Stimulated activated naive CD4-positive, alpha-beta T cell treated with Interleukin-2 at 50 U/mL for 16 hours (primary cell): ENCODE measurements at places on chromosomes 12 and 14.
A peak's percentile ranks its signal among the peaks of the same experiment; 100 is the strongest.

GRCh38 chr12:94460616-94460959 is 921 bp upstream of the CEP83 start:
- DNase-seq = no peak

DNA sequence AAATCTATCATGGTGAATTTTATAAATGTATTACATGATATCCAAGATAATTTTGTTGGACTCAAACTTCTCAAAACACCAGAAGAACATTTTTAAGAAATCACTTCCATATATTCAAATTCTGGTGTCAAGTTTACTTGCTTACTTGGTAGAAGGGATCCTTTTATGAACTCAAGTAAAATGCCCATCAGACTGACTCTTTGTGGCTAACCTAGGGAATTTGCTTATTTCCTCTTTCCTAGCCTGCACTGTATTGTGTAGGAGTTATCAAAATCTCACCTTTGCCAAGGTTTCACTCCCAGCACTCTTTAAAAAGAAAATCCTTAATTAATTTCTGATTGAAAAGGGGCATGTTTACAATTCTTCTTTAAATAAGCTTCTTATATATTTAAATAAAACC is 196.5 kb downstream of the DUSP6 start:
- no peak for DNase-seq

DNA sequence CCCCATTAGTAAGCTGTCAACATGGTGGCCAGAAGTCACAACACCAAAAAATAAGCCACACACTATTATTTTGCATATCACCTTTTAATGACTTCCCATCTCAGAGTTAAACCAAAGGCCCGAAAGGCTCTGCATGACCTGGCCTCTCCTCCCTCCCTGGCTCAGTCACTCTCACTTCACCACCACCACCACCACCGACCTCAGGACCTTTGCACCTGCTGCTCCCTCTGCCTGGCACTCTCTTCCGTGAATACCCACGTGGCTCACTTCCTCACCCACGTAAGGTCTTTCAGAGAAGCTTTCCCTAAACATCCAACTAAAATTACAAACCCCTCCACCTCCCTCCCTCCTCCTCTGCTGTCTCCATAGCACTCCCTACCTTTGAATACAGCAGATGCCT is 134.3 kb downstream of the RIMBP2 start:
- no peak for DNase-seq

DNA sequence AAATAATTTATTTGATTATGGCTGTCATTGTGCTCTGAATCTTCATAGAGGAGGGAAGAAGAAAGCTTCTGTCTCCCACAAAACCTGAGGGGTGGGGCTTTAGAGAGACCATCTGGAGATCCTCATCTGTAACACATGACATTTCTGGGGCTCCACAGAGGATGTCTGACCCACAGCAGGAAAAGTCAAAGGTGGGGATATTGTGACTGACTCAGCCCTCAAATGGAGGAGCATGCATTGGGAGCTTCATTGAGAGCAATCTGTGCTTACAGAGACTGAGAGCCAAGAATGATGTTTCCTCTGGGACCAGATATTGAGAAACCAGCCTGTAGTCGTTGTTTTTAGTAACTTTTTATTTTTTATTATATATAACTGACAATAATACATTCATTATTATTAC is 158.7 kb downstream of the SYT1 start:
- no peak for DNase-seq

GRCh38 chr12:7190268-7191055 is 976 bp downstream of the PEX5 start:
- no peak for DNase-seq

DNA sequence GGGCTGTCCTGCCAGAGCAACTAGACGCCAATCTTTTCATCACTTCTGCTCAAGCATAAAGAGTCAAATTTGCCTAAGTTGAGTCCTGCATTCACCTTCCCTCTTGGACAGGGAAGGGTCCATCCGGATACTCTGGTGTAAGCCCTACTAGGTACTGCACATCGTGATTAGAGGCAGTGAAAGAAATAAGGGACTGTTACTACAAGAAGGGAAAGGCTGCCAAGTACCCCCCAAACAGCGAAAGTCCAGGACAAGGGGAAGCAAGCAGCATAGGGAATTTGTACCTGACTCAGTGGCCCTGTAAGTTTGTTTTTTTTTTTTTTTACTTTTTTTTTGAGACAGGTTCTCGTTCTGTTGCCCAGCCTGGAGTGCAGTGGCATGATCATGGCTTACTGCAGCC is 13.7 kb upstream of the PLEKHH1 start:
- no peak for DNase-seq

GRCh38 chr12:130334937-130335336 is 2.8 kb upstream of the PIWIL1 start:
- no peak for DNase-seq

DNA sequence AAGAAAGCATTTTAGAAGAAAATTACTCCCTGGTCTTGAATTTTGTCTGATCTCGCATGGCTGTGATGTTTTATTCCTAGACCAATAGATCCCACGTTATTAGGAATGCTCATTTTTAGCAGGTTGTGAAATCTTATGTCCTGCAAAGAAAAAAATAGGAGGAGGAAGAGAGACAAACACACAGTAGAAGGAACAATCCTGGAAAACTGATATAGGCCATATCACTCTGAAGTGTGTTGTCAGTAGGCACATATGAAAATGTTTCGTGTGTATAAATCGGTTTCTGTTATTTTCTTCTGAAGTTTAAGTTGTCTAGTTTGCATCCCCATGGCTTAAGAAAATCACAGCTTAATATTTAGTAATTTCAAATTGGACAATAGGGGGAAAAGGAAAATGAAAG is 12.4 kb downstream of the SLCO1B3 start:
- DNase-seq = no peak

DNA sequence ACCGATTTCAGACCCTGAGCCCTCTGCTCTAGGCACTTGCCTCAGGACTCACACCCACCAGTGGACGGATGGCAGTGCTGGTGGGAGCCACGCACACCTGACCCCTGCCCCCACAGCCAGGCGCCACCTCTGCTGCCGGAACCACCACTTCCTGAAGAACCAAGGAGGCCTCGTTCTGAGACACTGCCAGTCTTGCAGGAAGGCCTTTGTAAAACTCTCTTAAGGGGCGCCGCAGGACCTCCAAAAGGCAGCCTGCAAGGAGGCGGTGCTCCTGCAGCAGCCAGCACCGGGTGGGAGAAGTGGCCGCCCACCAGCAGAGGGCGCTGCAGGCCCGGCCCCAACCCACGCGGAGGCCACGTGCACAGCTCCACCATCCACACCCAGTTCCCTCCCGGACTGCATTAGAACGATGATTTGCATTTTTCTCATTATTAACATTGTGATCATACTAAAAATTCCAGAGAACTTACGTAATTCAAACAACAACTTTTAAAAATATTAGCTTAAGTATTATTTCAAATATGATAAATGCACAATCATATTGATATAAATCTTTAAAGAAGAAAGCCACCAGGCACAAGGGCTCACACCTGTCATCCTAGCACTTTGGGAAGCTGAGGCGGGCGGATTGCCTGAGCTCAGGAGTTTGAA is 12.8 kb downstream of the STX2 start:
- DNase-seq = peak; percentile 61

DNA sequence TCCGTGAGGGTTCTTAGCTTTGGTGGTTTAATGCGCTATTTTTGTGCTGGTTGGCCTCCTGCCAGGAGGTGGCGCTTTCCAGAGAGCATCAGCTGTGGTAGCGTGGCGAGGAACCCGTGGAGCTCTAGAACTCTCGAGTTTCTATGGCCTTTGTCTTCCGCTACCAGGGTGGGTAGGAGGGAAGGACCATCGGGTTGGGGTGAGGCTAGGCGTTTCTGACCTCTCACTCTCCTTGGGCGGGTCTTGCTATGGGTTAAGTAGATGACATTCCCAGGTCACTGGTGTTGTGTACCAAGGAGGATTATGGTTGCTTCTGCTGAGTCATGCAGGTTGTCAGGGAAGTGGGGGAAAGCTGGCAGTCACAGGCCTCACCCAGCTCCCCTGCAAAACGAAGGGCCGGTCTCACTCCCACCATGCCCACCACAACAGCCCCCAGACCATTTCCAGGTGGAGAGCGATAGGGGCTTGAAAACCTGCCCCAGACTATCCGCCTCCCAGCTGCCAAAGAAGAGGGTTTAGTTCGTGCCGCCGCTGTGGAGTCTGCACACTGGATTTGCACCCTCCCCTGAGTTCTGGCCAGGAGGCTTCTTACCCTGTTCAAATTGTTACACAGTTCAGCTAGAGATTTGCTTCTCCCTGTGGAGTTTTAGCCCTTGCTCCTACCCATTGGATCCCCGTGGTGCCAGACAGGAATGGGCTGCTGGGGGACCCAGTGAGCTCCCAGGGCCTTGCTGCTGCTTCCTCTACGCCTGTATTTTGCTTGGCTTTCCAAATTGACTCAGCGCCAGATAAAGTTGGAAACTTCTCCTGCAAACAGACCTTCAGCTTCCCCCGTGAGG is 21.9 kb downstream of the RNFT2 start:
- no peak for DNase-seq

DNA sequence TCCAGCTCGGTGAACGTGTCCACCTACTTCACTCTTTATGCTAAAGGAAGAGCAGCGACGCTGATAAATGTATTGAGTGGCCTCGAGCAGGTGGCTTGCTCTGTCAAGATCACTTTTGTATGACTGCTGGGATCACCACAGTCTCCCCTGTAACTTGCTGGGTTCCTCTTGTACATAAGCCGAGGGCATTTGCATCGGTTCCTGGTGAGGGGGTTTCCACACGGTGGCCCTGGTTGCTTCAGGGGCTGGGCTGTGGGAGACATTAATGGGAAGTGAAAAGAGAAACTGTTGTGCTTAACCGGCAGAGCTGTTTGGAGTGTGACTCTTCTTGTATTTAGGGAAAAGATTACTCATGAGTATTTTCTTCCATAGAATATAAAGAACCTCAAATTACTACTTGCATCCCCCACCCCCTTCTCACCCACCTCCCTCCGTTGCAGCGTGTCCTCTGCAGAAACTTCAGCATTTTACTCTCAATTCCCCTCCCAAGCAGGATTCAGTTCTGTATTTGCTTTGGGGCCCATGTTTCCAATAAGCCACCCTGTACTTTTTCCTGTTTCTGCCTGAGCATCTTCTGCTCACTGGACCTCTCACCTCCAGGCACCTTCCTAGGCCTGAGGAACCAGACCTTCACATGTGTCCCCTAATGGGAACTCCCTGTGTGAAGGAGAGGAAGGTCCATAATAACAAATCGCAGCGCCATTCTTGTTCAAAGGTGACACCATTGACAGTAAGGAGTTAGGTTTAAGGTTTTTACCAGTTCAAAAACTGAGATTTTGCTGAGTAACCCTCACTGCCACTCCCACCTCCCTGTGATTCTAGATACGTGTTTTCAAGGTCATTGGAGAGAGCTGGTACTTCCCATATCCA is 187.0 kb downstream of the ETV6 start:
- DNase-seq = peak; percentile 77

DNA sequence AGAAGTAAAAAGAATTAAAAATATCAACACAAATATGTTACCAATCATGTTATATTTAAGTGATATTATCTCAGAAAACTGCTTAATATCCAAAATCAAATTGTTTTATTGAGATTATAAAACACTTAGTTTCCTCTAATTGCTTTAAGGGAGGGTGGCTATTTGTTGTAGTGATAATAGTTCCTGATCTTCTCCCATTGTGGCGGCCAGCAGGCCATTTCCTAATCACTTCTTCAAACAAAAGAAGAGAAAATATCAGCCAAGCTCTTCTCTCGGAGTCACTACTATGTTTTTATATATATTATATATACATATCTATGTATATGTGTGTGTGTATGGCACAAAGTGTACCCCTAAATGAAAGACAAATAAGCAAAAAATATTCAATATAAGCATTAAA is 31.5 kb downstream of the ERO1A start:
- DNase-seq = no peak

DNA sequence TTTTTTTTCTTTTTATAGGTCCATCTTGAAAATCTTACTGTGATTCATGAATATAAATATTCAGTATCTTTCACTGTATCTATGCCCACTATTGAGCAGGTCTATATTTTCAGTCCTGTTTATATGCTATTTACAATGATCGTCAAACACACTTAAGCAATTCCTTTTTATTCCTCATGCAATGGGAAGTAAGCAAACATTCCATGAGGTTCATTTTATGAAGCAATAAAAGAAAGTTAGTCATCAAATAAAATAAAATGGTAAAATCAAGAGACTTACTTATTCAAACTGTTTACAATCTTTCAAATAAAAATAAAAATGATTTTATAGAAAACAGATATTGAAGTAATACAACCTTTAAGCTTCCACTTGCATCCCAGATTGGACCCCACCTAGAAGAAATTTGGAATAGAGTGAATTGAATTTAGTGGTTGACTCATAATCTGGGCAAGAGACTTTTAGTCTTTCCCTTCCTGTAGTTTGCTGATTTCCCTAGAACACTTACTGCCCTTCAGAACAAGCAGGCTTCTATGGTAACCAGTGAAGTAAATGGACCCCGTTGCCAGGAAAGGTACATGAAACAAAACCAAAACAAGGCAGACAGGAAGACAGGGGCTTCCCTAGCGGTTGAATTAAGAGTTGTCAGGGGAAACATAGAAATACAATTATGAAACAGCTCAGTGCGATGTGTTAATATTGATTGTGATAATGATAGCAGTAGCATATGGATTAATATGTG is 241.0 kb upstream of the ATP2B1 start:
- peak; percentile 23 for DNase-seq

- no peak for DNase-seq
Observed at GRCh38 chr12:113649256-113649830, 177.7 kb upstream of the LHX5 start.
